ENCODE measurements at places on chromosomes 12 and 14.

DNA sequence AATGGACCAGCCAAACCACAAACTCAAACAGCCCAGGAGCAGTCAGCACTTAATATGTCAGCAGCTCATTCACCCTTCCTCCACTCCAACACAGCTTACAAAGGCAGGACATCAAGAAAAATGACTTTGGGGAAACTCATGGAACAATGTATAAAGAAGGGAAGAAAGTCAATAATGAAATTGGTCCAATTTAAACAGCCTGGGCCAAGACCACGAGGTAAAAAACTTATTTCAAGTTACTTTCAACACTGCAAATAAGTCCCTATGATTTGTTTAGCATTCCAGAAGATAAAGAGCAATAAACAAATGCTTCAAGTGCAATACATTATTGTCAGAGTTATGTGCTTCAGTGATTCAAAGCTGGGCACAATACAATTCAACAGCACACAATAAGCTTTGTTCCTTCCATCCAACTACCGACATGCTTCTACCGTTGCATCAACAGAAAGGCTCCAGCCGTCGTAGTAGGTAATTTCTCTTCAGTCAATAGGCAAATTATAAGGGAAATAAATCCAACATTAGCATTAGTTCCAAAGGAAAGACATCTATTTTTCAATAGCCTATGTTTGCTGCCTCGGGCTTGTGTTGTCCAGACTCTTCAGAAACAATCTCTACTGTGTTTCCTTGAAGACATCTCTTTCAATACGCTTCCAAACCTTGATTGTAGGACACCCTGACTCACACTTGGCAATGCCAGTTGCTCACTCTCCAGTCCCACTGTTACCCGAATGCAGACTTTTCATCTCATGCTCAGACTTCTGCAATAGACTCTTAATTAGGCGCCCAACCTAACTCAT is 225.7 kb downstream of the NUAK1 start:
- DNase-seq: no peak

- no peak for DNase-seq
Measured at GRCh38 chr12:11786638-11787365, 137.3 kb downstream of the ETV6 start.

- no peak for DNase-seq
Measured at GRCh38 chr12:10363914-10364814, 25.7 kb downstream of the KLRK1 start.

DNA sequence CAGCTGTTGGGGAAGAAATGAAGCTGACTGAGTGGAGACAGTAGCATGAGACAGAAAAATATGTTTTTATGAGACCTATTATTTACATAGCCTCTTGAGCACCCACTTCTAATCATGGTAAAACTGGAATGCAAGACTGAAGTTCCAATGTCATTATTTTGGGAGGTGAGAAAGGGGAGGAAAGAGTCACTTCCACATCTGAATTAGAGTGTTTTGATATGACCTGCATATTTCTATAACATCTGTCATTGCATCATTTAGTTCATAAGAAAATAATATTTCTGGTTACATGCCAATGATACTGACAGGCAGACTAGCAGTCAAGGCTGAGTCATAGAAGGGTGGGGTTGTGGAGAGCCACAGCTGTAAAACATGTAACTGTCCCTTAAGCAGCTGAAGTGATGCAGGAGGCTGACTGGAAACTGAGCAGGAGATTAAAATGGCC is 26.7 kb downstream of the NTN4 start:
- no peak for DNase-seq

DNA sequence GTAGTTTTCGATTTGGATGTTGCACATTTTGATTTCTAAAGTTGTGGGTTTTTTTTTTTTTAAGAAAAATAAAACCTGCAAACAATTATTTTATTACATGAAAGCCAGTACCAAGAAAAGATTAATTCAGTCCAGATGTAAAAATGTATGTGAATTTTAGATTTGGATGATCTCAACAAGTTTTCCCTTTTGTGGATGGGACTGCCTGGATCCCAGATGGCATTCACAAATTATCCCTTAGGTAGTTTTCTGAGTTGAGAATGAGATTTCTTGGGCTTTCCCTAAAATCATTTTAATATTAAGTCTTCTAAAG is 2.8 kb downstream of the FRMD6 start:
- no peak for DNase-seq

DNA sequence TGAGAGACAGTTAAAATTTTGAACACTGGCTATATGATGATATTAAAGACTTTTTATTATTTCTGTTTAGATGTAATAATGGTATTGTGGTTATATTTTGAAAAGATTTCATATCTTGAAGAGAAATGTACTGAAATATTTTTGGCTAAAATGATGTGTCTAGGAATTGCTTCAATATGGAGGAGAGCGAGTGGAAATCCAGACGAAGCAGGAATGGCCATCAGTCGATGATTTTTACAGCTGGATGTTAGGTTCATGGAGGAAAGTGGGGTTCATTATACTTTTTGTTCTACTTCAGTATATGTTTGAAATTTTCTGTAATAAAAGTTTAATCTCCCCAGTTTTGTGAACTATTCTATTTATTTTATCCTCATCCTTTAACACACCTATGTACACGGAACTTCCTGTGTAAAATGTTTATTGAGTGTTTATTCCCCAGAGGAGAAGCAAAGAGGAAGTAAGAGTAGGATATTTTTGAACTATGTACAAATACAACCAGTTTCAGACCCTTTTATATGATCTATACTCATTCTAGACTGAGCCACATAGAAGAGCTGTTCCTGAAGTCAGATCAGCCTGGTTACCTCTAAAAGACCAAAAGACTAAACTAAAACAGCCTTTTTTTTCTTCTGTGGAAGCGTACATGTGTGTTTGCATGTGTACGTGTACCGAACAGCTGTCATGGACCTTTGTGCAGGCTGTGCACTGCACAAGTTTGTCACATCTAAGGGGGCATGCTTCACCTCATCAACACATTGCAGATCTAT is 211.0 kb upstream of the NUDT4 start:
- DNase-seq: no peak

DNA sequence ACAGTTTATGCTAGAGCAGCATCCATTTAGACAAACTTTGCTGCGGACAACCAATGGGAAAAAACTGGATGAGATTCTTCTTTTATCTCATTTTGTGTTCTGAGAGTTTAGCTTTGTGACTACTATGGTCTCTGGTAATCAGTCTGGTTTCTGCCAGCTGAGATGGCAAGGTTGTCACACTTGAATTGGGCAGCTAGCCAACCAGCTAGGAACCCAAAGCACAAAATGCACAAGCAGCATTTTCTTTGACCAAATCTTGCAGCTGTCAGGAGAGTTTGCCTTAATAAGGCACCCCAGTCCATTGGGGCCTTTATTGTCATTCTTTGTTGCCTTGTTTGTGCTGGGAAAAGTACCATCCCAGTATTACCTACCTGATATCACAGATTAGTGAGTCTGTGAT is 34.0 kb upstream of the ETV6 start:
- DNase-seq: no peak

DNA sequence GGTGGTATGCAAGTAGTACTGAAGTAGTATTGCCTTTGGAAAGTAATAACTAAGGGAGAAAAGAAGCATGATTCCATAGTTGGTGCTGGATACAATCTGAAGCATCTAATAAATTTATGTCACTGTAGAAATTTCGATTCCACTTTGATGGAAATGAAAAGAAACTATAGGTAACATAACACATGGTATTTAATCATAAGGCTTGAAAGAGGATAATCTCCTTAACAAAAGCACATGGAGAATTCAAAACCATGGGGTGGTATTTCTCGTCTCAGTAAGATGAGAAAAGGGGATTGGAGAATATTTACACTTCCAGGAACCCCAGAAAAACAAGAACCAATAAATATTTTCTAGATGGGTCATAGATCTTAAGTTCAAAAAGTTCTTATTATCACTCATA is 72.7 kb downstream of the NDUFA12 start:
- no peak for DNase-seq

DNA sequence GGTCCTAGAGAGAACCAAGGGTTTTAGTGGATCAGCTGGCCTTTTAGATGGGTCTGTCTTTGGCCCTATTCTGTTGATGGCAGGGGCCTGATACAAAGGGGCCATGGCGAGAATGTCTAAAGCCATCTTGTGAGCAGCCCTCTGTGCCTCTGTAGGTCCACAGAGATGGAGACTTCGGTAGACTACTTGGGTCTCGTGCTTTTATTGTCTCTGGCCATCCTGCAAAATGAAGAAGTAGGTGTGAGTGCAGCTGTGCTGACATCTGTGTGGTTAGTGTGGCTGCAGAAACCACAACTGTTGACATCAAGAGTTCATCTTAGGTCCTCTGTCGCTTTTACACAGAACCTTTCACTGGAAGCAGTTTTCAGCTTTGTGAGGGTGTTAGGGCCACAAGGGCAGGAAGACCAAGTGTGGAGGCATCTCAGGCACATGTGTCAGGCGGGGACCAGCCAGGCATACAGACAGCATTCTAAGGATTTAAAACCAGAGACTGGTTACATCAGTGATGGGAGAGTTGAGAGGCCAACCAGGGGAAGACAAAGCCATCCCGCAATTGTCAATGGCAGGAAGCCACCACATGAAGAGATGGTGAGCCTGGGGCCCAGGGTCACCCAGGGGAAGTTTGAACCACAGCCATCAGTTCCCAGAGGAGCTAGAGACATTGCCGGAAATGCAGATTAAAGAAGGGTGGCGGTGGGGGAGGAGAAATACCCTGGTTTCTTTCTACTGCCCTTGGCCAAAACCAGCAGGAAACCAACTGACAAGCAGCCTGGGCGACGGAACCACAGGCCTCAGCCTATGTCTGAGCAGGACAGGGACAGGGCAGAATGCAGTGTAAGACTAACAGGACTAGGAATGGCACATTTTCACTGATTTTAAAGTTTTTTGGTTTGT is 13.0 kb upstream of the TPCN1 start:
- no peak for DNase-seq

DNA sequence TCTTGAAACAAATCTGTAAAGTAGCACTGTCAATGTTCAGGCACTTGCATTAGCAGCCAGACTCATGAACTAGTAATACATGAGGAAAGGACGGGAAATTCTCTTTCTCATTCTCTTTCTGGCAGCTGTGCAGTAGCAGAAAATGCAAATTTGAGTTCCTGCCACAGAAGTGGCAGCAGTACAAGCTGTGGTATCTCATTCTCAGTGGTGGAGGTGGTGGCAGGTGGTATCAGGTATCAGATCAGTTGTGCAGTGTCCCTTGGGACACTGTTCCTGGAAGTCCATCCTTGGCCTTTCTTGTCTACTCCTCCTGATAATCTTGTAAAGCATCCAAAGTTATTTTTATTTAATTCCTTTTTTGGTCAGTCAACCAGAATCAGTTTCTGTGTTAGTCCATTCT is 103.0 kb downstream of the C12orf42 start:
- DNase-seq: no peak

- DNase-seq: no peak
Measured at GRCh38 chr14:96509457-96510090, 7.4 kb downstream of the PAPOLA start.

- no peak for DNase-seq
Measured at GRCh38 chr14:43651896-43652295, 855.2 kb downstream of the FSCB start.

- DNase-seq: peak; percentile 6
Measured at GRCh38 chr12:55899082-55899481, 28.6 kb downstream of the PYM1 start.

DNA sequence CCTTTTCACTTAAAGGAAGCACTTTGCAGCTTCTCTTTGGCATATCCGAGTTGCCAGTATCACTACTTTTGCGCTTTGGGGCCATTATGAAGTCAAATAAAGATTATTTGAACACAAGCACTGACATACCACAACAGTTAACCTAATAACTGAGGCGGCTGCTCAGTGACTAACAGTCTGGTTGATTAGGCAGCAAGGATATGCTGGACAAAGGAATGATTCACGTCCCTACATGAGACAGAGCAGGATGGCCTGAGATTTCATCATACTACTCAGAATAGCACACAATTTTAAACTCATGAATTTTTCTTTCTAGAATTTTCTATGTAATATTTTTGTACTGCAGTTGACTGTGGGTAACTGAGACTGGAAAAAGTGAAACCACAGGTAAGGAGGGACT is 56.9 kb upstream of the E2F7 start:
- DNase-seq: no peak

DNA sequence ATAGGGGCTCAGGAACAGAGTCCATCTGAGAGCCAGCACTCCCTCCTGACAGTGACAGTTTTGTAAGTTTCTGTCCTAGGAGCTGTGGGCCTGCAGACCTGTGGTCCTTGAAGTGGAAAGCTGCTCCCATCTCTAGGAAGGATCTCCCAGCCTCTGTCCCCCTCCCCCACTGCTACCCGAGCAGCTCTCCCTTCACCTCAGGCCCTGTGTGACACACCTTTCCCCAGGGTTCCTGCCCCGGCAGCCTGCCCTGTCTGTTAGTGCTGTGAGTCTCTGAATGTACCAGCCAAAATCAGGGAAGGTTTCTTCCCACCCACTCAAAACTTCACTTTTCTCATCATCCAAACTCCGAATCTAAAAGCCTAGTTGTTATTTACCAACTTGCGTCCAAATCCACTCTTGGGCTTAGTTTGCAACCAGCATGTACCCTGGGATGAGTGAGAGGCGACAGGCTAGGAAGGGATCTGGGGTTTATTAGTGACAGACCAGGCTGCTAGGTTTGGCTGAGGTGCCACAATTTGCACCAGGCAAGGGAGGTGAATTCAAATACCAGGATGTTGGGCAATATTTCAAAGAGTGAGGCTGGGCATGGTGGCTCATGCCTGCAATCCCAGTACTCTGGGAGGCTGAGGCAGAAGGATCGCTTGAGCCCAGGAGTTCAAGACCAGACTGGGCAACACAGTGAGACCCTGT is 39.9 kb downstream of the NINJ2 start:
- DNase-seq: no peak

DNA sequence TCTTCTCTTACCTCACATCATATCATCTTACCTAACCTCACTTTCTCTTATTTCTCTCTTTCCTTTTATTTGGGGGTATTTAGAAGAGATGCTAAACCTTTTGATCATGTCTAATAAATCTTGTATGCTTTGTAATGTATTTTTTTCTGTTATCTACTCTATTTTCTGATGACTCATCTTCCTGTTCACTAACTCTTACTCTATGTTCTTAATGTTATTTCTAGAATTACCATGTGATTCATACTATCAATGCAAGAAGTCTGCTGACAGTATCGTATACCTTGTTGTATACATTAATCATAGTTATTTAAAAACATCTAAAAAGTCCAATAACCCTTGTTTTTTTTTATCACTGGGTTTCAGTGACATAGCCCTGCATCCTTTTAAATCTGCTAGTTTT is 62.3 kb downstream of the MGAT4C start:
- no peak for DNase-seq

GRCh38 chr12:41923351-41923750 is 221.3 kb downstream of the GXYLT1 start:
- no peak for DNase-seq

- no peak for DNase-seq
Measured at GRCh38 chr12:24639641-24640040, 309.3 kb downstream of the BCAT1 start.

Measured in activated naive CD8-positive, alpha-beta T cell treated with anti-CD3 and anti-CD28 coated beads, Interleukin-2, amount 50 U/mL, for 16 hours (primary cell).